ENCODE measurements at places on chromosomes 7 and 10. TPM values are rescaled to one million over a fixed set of nuclear protein-coding genes. Genes with fewer than 3 reads are reported as not detected.

GRCh38 chr7:143299840-143300239, 11.7 kb downstream of the CASP2 start:
- H3K4me3 ChIP-seq = no peak overlapping the region
- H3K27me3 ChIP-seq = no peaks in the 10 kb centered on the region
- no peaks in the 10 kb centered on the region for H3K4me1 ChIP-seq
- DNase-seq = peak; percentile 71
- peaks cover 54% of the 10 kb centered on the region for H3K36me3 ChIP-seq

GRCh38 chr10:62732841-62733653, 71.5 kb upstream of the ADO start:
- H3K27ac ChIP-seq = no peak overlapping the region
- no peaks in the 10 kb centered on the region for H3K36me3 ChIP-seq
- H3K27me3 ChIP-seq = no peaks in the 10 kb centered on the region

GRCh38 chr10:124657806-124658205, 86.4 kb downstream of the FAM53B start:
- no peaks in the 10 kb centered on the region for H3K27me3 ChIP-seq
- no peak overlapping the region for H3K27ac ChIP-seq
- H3K4me3 ChIP-seq = no peak overlapping the region
- H3K4me1 ChIP-seq = no peaks in the 10 kb centered on the region
- no peaks in the 10 kb centered on the region for H3K36me3 ChIP-seq

DNA sequence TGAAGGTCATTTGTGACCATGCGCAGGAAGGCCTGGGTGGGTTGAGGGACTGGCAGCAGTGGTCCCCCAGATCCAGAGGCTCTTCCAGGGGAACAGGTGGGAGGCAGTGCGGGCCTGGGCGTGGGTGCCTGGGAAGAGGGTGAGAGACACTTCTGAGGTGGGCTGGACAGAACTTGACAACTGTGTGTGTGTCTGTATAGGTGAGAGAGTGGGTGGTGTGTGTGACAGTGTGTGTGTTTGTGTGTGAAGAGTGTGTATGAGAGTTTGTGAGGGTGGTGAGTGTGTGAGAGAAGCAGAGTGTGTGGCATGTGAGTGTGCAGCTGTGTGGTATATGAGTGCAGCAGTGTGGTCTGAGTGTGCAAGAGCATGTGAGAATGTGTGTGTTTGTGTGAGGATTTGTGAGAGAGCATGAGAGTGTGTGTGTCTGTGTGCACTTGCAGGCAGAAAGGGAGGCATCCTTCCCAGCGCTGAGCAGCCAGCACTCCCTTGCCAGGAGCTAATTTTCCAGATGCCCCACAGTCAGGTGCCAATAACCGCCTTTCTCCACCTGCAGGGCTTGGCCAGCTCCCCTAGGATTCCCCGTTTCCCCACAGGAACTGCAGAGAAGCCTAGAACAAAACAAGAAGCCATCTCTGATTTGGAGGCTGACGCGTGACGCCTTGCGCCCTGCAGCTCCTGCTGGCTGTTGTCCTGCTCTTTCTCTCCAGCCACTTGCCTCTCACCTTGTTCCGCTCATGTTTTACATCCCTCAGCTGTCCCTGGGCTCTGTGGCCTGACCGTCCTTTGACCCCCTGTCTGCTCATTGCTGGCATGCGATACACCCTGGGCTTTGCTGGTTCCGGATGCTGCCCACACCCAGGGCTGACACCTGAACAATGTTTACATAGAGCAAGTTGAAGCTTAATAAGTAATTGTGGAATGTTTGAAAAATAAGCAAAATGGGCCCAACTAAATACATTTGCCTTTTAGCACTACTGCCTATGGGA, 88.0 kb downstream of the TMEM178B start:
- no peaks in the 10 kb centered on the region for H3K4me1 ChIP-seq
- no peaks in the 10 kb centered on the region for H3K36me3 ChIP-seq
- H3K27ac ChIP-seq = no peak overlapping the region
- no peak for DNase-seq

GRCh38 chr7:42285383-42285824, 48.4 kb upstream of the GLI3 start:
- H3K36me3 ChIP-seq = no peaks in the 10 kb centered on the region
- no peak overlapping the region for H3K4me3 ChIP-seq
- no peak overlapping the region for H3K27ac ChIP-seq
- no peak for DNase-seq
- no peaks in the 10 kb centered on the region for H3K27me3 ChIP-seq

DNA sequence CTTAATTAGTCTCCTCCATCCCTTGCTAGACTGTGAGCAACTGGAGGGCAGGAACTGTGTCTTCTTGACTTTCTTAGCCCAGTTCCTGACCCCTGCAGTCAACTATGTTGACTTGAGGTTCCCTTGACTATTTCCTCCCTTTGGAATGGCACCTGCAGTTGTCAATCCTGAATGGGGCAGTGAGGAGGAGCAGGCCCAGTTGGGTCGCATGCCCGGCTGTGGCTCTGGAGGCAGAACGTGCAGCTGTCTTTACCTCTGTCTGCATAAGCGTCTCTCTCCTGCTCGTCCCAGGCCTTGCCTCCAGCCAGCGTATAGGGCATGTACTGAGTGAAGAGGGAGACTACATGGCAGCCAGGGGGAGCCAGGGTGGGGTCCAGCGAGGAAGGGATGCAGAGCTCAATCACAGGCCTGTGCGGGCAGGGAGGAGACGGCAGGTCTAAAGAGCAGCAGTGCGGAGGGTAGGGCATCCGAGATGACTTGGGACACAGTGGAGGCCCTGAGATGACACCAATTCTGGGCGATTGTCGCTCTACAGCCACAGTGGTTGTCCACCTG, 26.8 kb downstream of the PYROXD2 start:
- H3K27me3 ChIP-seq = no peaks in the 10 kb centered on the region
- H3K36me3 ChIP-seq = no peaks in the 10 kb centered on the region
- H3K27ac ChIP-seq = no peak overlapping the region
- no peaks in the 10 kb centered on the region for H3K4me1 ChIP-seq
- no peak for DNase-seq

SOSTDC1 gene
- total RNA-seq = not detected
